ENCODE measurements at places on chromosomes 7 and 10. TPM values are rescaled to one million over a fixed set of nuclear protein-coding genes. Genes with fewer than 3 reads are reported as not detected.

- DNase-seq = no peak
These were observed 42.6 kb downstream of the TYW1B start for GRCh38 chr7:72785166-72785955.

- DNase-seq = no peak
These were observed 141.2 kb upstream of the HDAC9 start for GRCh38 chr7:18354108-18355085.

- peak; percentile 61 for DNase-seq
These were observed 100.6 kb downstream of the ICA1 start for GRCh38 chr7:8161364-8161828.

DNA sequence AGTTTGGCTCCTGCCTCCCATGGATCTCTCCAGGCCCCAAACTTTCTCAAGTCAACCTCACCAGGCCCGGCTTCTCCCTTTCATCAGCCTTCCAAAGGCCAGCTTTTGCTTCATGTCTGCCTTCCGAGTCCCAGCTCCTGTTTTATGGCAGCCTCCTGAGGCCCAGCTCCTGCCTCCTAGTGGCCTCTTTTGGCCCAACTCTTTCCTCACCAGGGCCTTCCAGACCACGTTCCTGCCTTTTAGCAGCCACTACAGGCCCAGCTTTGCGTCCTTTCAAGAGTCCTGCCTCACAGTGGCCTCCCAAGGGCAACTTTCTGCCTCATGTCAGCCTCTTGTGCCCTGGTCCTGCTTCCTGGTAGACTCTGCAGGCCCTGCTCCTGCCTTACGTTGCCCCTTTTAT, 15.3 kb upstream of the TMEM248 start:
- DNase-seq = no peak

- DNase-seq = no peak
These were observed 324.0 kb downstream of the WDR37 start for GRCh38 chr10:1380088-1380671.

GRCh38 chr10:110209926-110210673, 2.7 kb downstream of the MXI1 start:
- DNase-seq = peak; percentile 59

DNA sequence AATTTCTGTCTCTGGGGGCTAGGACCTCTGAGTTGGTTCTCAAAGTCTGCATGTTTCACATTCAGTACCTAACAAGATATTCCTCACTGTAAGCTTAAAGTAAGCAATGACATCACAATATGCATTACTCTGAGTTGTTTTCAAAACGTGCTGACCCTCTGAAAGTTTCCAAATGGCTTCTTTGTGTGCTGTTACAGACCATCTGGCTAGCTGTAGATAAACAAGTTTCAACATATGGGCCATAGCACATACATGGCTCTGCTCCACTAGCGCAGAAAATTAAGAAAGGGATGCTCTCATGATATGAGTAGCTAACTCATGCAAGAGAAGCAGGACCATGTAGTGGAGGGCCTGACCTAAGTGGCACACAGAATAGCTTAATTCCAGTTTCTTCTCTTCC, 119.0 kb downstream of the HTR7 start:
- peak; percentile 32 for DNase-seq

DNA sequence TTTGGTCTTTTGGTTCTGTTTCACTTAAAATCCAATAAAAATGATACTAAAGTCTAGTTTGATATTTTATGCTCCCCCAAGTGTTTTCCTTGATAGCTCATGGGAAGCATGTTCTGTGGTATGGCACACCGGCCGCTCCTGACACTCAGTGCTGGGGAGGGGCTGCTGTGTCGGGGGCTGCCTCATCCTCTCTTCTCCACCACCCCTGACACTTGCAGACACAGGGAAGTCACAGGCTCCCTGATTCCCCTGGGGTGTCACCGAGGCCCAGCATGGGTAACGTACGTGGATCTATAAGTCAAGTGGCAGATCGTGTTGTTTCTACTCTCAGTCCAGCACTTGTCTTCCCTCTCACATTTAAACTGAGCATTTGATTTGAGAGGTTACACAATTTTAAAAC, 508.6 kb downstream of the TNS3 start:
- DNase-seq = no peak

DNA sequence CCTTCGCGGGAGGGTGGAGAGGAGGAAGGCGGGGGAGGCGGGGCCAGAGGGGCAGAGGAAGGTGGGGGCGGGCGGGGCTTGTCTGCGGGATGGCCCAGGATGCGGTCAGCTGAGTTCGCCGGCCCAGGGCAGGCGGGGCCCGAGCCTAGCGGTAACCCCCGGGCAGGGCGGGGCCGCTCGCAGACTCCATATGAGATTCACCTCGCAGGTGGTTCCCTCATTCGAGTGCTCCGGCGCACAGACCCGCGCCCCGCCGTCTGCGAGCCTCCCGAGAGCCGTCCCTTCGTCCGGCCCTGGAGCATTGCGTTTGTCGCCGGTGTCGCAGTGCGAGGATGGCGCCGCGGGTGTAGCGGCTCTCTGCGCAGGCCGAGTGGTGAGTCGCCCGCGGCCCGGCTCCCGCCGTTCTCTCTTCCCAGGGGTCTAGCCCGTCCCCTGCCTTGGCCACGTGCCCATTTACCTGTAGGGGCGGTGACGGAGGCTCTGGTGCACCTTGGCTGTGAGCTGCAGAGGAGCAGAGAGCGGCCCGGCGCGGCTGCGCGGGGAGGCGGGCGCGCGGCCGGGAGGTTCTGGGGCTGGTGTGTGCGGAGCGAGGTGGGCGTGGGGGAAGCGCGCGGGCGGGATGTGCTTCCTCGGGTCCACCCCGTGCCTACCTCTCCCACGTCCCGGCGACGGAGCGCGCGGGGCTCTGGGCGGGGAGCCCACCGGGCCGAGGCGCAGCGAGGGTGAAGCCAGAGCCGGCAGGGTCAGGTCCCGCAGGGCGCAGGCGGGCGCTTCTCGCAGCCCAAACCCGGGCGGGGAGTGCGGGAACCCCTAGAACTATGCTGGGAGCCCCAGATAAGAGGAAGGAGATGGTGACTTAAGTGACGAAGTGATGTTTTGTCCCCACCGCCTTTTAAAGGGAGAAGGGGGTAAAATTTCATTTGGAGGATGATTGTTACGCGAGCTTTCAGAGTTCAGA, at the start of gene UPP1:
Gene UPP1, plus strand, starts transcription at position 220 of the 958 bp plus-strand sequence. CDS start 5,519 bp downstream, outside the sequence.
- peak; percentile 40 for DNase-seq

DNA sequence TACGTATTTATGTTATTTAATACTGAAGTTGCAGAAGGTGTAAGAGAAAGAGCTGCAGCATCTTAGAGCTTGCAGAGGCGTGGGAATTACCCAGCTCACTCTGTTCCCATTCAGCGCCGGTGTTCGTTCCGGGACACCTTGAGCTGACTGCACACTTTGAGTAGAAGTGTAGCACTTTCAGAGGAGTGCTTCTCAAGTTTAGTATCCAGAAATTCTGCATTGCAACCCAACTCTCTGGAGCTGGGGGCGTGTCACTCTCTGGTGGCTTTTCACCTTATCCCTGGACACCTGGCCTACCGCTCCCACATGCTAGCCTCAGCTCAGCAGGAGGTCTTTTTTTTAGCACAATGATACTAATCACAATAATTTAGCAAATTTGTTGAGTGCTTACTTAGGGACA, 66.4 kb upstream of the SHH start:
- DNase-seq = no peak

DNA sequence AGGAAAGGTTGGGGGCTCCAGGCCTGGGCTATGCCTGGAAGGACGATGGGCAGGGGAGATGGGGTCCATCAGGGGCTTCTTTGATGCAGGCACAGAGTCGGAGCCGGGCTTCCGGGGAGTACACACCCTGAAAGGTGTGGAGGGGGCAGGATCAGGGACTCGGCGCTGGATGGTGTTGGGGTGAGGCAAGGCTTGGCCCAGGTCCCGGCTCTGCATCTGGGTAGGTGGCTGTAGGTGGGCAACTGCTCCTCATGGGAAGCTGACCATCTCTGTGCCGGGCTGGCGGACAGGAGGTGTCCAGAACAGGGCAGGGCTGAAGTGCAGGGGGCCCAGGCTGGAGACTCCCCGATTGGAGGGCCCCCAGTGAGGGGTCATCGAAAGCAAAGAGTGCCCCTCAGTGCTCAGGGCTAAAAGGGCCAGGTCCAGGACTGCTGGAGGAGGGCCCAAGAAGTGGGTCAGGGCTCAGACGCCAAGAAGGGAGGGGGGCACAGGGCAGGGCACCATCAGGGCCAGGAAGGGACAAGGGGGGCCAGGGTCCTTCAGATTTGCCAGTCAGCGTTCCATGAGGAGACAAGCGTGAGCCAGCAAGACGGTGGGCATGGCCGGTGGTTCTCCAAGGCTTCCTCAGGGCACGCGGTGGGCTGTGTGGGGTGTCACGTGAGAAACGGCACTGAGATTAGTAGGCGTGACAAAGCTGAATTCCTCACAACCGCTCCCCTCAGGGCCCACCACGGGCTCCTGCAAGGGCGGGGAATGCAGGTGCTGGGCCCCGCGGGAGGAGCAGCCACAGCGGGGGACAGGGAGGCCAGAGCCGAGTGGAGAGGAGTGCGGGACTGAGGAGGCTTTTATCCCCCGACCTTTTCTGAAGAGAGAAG, 97.0 kb downstream of the BMS1 start:
- DNase-seq = no peak

- DNase-seq = no peak
These were observed 31.2 kb upstream of the KCTD7 start for GRCh38 chr7:66597461-66597860.

- no peak for DNase-seq
These were observed 281.1 kb upstream of the LRRN3 start for GRCh38 chr7:110809832-110810231.

- DNase-seq = no peak
These were observed 228.6 kb downstream of the MAD1L1 start for GRCh38 chr7:2003931-2004812.

- DNase-seq = no peak
These were observed 87.6 kb downstream of the CARD11 start for GRCh38 chr7:2956076-2956475.

DNA sequence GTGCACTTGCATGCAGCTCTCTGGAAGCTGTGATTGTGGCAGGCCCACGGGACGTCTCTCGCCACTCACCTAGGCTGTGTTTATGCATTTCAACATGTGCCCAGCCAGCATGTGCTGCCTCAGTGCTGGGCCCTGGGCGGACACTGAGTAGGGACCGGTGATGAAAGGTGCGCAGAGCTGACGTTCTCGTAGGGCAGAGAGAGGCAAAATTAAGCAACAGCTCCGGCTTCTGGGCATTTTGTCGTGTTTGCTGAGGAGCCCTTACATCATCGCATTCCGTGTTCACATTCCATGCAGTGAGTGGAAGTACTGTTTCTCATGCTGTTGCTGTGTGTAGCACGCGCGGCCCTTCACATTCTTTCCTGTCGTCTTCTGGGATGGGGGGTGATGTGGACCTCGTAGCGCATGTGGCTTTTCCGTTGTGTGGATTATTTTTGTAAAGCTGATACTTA, 50.5 kb downstream of the PRF1 start:
- DNase-seq = peak; percentile 90

GRCh38 chr10:31602541-31603234, 283.7 kb downstream of the ZEB1 start:
- DNase-seq = peak; percentile 93

- no peak for DNase-seq
These were observed 14.3 kb downstream of the ZC3HAV1 start for GRCh38 chr7:139095194-139095659.

Gene DNAJB12
- 18.2 TPM for total RNA-seq

Gene RELN
- 31.9 TPM for total RNA-seq

Gene SMC3
- total RNA-seq = 43.6 TPM

Gene SMO
- total RNA-seq = 37.1 TPM

Gene CFAP58
- 0.62 TPM for total RNA-seq

Gene FFAR4
- not detected for total RNA-seq

Gene GNAT3
- total RNA-seq = 4.0 TPM

Gene PDE6C
- not detected for total RNA-seq

Gene SFXN3
- 51.1 TPM for total RNA-seq

Gene HOXA9
- total RNA-seq = not detected

Gene CRYGN
- not detected for total RNA-seq

Gene PPP1R17
- total RNA-seq = not detected

Gene PTPRN2
- total RNA-seq = 3.1 TPM

Gene KLF14
- total RNA-seq = 1.1 TPM

Gene RPEL1
- not detected for total RNA-seq

Gene CLCN1
- total RNA-seq = 3.1 TPM

All from tongue (tissue), 3 donors.